Activated CD8-positive, alpha-beta memory T cell treated with anti-CD3 and anti-CD28 coated beads, Interleukin-2, amount 10 ng/mL, durations not matched to agents 7 days and 5 days (primary cell): ENCODE measurements at places on chromosomes 7 and 10.

DNA sequence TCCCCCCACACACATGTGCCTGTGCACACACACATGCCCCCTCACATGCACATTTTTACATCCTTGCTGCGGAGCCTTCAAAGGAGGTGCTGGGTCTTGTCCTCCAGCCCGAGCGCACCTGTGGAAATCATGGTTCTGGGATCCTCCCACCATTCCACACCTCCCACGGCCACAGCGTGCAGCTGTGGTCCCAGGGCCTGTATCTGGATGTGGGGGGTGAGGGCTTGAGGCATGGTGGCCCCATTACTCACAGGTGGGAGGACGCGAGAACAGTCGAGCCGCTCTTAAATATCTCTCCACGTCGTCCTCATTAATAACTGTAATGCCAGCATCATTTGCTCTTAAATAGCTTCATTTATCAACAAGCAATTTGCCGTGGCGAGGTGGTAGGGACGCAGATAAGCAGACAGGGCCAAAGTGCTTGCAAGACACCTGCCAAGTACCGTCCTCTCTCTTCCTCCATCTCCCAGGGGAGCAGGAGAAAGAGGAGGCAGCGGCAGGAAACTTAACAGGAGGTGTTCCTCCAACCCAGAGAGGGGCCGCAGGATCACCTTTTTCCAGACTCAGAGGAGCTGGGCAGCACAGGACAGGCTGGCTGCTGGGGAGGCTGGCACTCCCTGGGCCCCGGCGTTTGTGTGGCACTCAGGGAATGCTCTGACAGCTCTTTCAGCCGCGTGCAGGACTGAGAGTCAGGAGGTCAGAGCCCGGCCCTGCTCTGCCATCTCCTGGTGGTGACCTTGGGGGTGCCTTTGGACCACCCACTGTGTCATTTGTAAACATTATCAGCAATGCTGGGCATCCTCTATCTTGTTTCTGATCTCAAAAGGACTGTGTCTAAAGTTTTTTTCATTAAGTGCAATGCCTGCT, 87.4 kb downstream of the CDH23 start:
- peaks cover 2% of the 10 kb centered on the region for H3K36me3 ChIP-seq
- no peak for DNase-seq
- H3K4me3 ChIP-seq: no peak overlapping the region
- H3K4me1 ChIP-seq: no peaks in the 10 kb centered on the region

DNA sequence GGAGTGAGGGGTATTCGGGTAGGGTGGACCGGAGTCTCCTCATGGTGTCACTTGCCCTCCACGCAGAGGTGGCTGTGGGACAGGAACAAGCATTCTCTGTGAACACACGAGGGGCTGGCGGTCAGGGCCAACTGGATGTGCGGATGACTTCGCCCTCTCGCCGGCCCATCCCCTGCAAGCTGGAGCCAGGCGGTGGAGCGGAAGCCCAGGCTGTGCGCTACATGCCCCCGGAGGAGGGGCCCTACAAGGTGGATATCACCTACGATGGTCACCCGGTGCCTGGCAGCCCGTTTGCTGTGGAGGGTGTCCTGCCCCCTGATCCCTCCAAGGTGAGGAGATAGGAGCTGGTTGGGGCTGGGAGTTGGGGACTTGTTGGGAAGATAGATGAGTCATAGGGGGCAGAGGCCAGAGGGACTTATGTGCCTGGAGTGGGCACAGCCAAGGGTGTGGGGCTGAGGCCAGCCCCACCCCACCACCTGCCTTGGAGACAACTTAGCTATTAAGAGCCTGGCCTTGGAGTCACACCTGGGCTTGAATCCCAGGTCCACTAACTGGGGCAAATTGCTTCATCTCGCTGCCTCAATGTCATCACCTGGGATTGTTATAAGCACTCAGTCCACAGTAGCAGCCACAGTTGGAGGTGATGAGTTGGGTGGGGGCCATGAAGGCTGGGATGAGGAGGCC, 13.9 kb downstream of the FLNC start:
- H3K4me1 ChIP-seq: peaks cover 2% of the 10 kb centered on the region
- H3K27me3 ChIP-seq: no peaks in the 10 kb centered on the region
- no peak for DNase-seq
- H3K36me3 ChIP-seq: no peaks in the 10 kb centered on the region
- no peak overlapping the region for H3K27ac ChIP-seq

DNA sequence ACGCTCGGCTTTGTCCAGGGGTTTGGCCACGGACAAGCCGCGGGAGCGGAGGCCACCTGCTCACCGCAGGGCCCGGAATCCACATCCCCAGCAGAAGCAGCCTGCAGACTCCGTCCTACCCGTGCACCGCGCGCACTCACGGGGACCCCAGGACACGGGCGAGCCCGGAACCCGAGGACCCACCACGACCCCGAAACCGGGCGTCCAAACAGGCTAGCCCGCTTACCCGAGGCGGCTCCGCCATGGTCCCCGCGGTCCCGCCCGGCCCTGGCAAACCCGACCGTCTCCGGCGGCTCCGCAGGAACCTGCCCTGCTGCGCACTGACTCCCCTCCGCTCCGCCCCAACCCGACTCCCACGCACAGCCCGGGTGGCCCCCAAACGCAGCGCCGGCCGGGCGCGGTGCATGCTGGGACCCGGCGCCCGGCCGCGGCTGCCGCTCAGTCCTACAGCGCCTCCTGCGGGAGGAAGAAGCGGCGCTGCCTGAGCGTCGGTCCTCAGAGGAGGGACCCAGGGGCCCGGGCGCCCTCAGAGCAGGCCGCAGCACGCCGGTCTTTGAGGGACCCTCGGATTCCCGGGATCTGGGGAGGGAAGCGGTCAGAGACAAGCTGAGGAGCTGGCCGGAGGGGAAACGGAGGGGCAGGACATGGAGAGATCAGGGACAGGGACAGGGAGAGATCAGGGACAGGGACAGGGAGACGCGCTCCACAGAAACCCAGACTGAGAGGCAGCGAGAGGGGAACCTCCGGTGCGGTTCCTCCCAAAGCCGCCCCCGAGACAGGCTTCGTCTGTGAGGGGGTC, at the start of gene ZNF786:
TSS of gene ZNF786 (minus strand) at position 322 of the 799 bp plus-strand sequence. CDS start at position 244, 78 bp downstream.
- H3K27me3 ChIP-seq: no peaks in the 10 kb centered on the region
- peak within 1 kb of the TSS; percentile 88 for H3K4me3 ChIP-seq
- H3K4me1 ChIP-seq: peaks cover 11% of the 10 kb centered on the region
- peak; percentile 93 for DNase-seq

DNA sequence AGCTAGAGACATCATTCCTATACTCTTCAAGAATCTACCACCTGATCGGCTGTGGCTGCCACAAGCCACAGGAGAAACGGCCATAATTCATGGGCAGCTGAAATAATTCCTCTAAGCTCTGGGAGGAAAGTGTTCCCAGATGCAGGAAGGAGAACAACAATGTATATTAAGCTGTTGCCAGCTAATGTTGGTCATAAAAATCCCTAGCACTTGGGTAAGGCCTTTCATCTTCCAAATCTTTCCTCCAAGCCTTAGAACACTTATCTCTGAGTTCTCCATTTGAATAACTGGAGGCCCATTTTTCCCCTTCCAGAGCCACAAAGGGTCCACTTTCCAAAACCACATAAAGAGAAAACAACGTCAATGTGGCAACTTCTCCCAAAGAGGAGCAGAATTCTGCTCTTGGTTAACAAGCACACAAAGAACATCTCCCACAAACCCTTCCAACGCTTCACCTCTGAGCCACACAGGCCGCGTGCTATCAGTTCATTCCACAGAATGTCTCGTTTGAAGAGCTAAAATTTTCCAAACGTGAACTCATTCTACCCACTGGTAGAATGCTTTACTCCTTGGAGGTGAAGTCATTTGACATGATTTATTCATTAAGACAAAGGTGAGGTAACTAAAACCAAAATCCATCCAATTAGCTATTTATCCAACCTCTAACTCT, 11.2 kb downstream of the KCNMA1 start:
- H3K27me3 ChIP-seq: peaks cover 9% of the 10 kb centered on the region
- no peak for DNase-seq
- no peaks in the 10 kb centered on the region for H3K36me3 ChIP-seq
- H3K4me3 ChIP-seq: no peak overlapping the region
- peaks cover 6% of the 10 kb centered on the region for H3K4me1 ChIP-seq

GRCh38 chr7:156095908-156096539, 283.8 kb upstream of the SHH start:
- no peak for DNase-seq
- no peaks in the 10 kb centered on the region for H3K36me3 ChIP-seq
- H3K4me3 ChIP-seq: no peak overlapping the region
- no peak overlapping the region for H3K27ac ChIP-seq
- H3K27me3 ChIP-seq: peaks cover 2% of the 10 kb centered on the region
- H3K4me1 ChIP-seq: no peaks in the 10 kb centered on the region

- peak overlapping the region; percentile 51 for H3K4me3 ChIP-seq
- peak; percentile 88 for DNase-seq
- peaks cover 78% of the 10 kb centered on the region for H3K4me1 ChIP-seq
- peaks cover 29% of the 10 kb centered on the region for H3K36me3 ChIP-seq
Measured at GRCh38 chr10:14583252-14583651, 191.4 kb downstream of the FAM107B start.

DNA sequence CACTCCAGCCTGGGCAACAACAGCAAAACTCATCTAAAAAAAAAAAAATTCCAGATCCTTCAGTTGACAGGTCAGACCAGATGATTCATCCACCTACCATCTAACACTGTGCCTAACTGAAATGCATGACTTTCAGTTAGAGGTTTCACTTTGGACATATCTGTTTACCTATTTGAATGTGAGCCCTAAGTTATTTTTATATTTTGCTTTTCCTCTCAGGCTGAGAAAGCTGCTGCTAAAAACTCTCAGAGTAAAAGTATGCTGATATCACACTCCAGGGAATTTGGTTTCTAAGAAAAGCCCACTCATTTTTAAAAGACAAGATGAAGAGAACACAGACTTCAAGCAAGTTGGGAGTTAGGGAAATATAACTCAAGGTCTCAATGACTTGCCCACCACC, 126.0 kb downstream of the SGMS1 start:
- peaks cover 45% of the 10 kb centered on the region for H3K4me1 ChIP-seq
- no peak for DNase-seq
- peaks cover 30% of the 10 kb centered on the region for H3K36me3 ChIP-seq
- no peaks in the 10 kb centered on the region for H3K27me3 ChIP-seq
- H3K27ac ChIP-seq: peak overlapping the region; percentile 69

DNA sequence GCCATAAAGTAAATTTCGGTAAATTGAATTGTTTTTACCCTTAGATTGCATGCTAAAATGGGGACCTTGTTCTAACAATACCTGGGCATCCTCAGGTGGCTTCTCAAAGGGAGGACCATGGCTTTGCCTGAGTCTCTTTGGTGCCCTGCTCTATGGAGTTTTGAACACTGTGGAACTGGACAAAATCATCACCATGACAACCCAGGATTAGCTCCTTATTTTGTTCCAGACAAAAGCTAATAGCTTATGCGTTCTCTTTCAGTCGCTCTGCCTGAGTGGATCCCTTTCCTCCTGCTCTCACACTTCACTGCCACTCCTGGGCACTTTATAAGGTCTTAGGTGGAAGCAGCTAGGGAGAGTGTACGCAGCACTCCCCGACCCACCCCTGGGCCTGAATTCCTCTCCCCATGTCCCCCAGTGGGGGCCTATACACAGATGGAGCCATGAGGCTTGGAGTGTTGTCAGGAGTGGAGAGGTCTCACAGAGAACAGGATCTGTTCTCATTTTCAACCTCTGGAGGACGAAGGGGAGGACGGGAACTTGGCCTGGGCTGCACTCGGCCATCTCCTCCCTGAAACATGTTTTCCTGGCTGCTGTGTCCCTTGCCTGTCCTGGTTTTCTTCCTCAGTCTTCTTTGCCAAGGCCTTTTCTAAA, 19.0 kb downstream of the ADCYAP1R1 start:
- no peak for DNase-seq
- no peaks in the 10 kb centered on the region for H3K4me1 ChIP-seq
- H3K27ac ChIP-seq: no peak overlapping the region
- H3K27me3 ChIP-seq: peaks cover 2% of the 10 kb centered on the region

GRCh38 chr7:155879592-155879991, 67.3 kb upstream of the SHH start:
- no peaks in the 10 kb centered on the region for H3K36me3 ChIP-seq
- H3K27ac ChIP-seq: no peak overlapping the region
- H3K4me1 ChIP-seq: no peaks in the 10 kb centered on the region
- no peak overlapping the region for H3K4me3 ChIP-seq
- DNase-seq: peak; percentile 2

DNA sequence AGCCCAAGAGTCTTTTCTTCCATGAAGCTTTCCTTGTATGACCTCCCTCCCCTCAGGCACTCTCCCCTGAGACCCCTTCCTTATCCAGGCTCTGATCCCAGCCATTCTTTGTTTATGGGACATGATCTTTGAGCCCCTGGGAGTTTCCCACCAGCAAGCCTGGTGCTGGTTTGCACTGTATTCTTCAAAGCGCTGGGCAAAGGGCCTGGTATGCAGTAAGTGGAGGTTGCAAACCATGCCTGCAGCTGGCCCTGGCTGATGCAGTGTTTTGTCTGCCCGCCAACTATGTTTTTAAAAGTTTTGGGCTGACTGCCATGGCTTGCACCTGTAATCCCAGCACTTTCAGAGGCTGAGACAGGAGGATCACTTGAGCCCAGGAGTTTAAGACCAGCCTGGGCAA, 6.8 kb upstream of the NODAL start:
- no peaks in the 10 kb centered on the region for H3K4me1 ChIP-seq
- no peak overlapping the region for H3K27ac ChIP-seq
- H3K4me3 ChIP-seq: no peak overlapping the region
- DNase-seq: no peak
- peaks cover 23% of the 10 kb centered on the region for H3K27me3 ChIP-seq

DNA sequence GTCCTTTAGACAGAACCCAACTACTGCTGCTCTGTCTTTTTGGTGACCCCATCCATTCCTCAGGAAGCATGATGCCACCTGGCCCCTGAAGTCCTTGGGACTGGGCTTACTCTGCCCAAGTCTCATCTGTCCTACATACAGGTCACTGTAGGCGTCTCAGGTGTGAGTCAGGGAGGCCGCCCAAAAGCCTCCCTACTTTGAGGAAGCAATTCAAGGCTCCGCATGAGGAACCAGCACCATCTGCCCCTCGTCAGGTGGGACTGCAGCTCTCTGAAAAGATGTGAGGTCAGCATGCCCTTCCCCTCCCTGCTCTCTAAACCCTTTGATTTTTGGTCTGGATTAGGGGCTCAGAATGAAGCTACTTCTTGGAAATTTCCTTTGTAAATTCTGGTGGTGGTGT, 354.8 kb downstream of the CXCL12 start:
- no peaks in the 10 kb centered on the region for H3K4me1 ChIP-seq
- DNase-seq: no peak
- no peak overlapping the region for H3K4me3 ChIP-seq
- peaks cover 18% of the 10 kb centered on the region for H3K27me3 ChIP-seq
- no peaks in the 10 kb centered on the region for H3K36me3 ChIP-seq

- no peaks in the 10 kb centered on the region for H3K27me3 ChIP-seq
- H3K27ac ChIP-seq: no peak overlapping the region
- H3K4me1 ChIP-seq: no peaks in the 10 kb centered on the region
- H3K36me3 ChIP-seq: no peaks in the 10 kb centered on the region
- no peak for DNase-seq
Measured at GRCh38 chr7:51340029-51340838, 23.6 kb upstream of the COBL start.
